Epithelial cell of umbilical artery (primary cell): ENCODE measurements at places on chromosomes 7 and 10. TPM values are rescaled to one million over a fixed set of nuclear protein-coding genes. Genes with fewer than 3 reads are reported as not detected.

GPR85 gene
- 1.2 and 4.5 TPM in 2 replicates for total RNA-seq

CARD11 gene
- total RNA-seq, result 1.7 and 6.2 TPM in 2 replicates

PTF1A gene
- not detected in 2 replicates for total RNA-seq

PDE6C gene
- total RNA-seq, result not detected in 2 replicates

TMEM270 gene
- total RNA-seq, result not detected in 2 replicates

CALD1 gene
- total RNA-seq, result 248 and 255 TPM in 2 replicates

ZNF783 gene
- 4.5 and 5.3 TPM in 2 replicates for total RNA-seq

FKBP9 gene
- 109 and 145 TPM in 2 replicates for total RNA-seq

MYL7 gene
- total RNA-seq, result not detected in 2 replicates

ADCYAP1R1 gene
- 0.15 and 4.2 TPM in 2 replicates for total RNA-seq

TMEM229A gene
- not detected in 2 replicates for total RNA-seq

EBLN1 gene
- not detected in 2 replicates for total RNA-seq

AKR1B15 gene
- not detected in 2 replicates for total RNA-seq

SPDYE16 gene
- not detected in 2 replicates for total RNA-seq

WNT8B gene
- not detected in 2 replicates for total RNA-seq

MYO3A gene
- total RNA-seq, result not detected in 2 replicates

MYOF gene
- 169 and 214 TPM in 2 replicates for total RNA-seq

CACNA2D1 gene
- total RNA-seq, result 54.6 and 120 TPM in 2 replicates

NFE2L3 gene
- total RNA-seq, result 63.7 and 82.5 TPM in 2 replicates

GDF10 gene
- total RNA-seq, result under 0.01 and 0.30 TPM in 2 replicates

NUTM2A gene
- total RNA-seq, result 0.15 TPM in 1 of 2 replicates, not detected in the other

VPS37D gene
- 2.9 and 4.2 TPM in 2 replicates for total RNA-seq

NYAP1 gene
- total RNA-seq, result 0.65 and 2.6 TPM in 2 replicates

ADAM22 gene
- 0.32 and 0.76 TPM in 2 replicates for total RNA-seq

NPC1L1 gene
- not detected in 2 replicates for total RNA-seq

RNF32 gene
- total RNA-seq, result 0.15 and 0.32 TPM in 2 replicates

PDZD7 gene
- total RNA-seq, result 0.65 and 1.1 TPM in 2 replicates

CLDN4 gene
- 0.46 TPM in 1 of 2 replicates, not detected in the other for total RNA-seq

GNAT3 gene
- not detected in 2 replicates for total RNA-seq

RNLS gene
- total RNA-seq, result 3.2 and 4.6 TPM in 2 replicates

ADRA2A gene
- total RNA-seq, result not detected in 2 replicates

INA gene
- total RNA-seq, result under 0.01 and 0.15 TPM in 2 replicates

RBP3 gene
- total RNA-seq, result not detected in 2 replicates

TSPAN13 gene
- 13.1 and 32.5 TPM in 2 replicates for total RNA-seq

H2BK1 gene
- total RNA-seq, result not detected in 2 replicates

UNCX gene
- not detected in 2 replicates for total RNA-seq

HOXA11 gene
- 8.1 and 10.3 TPM in 2 replicates for total RNA-seq

AASS gene
- total RNA-seq, result 42.6 and 62.9 TPM in 2 replicates

TCF7L2 gene
- total RNA-seq, result 1.3 and 1.8 TPM in 2 replicates

GPC2 gene
- total RNA-seq, result 6.8 and 7.0 TPM in 2 replicates

DGKI gene
- 0.15 and 0.32 TPM in 2 replicates for total RNA-seq

ICA1 gene
- 27.2 and 40.0 TPM in 2 replicates for total RNA-seq

SUN3 gene
- total RNA-seq, result not detected in 2 replicates

TUBB8 gene
- 0.61 TPM in 1 of 2 replicates, not detected in the other for total RNA-seq

MICALL2 gene
- total RNA-seq, result 14.0 and 15.3 TPM in 2 replicates
